ENCODE measurements at places on chromosomes 1 and 21.

DNA sequence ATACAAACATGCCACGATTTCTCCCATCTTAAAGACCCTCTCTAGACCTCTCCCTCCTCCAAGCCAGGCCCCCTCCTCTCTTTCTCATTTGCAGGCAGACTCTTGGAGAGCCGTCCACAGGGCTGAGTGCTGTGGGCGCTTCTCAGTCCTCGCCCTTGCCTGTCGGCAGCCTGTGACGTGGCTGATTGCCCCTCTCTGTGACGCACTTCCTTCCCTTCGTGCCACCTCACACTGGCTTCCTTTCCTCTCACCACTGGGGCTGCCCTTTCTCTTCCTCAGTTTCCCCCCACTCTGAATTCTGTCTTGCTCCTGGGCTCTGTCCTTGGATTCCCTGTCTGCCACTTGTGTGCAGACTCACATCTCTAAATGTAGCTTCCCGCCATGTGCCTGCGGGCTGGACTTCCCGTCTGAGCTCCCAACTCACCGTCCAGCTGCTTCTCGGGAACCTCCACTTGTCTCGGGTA is 227.2 kb downstream of the CAMTA1 start:
- no peak for DNase-seq

DNA sequence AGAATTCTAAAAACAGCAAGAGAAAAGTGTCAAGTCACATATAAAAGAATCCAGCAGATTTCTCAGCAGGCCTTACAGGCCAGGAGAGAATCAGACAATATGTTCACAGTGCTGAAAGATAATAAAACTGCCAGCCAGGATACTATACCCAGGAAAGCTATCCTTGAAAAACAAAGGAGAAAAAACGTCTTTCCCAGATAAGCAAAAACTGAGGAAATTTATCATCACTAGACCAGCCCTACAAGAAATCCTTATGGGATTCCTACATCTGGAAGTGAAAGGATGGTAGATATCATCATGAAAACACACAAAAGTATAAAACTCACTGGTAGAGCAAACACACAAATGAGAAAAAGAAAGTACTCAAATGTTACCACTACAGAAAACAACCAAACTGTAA is 25.2 kb upstream of the UTS2 start:
- no peak for DNase-seq

DNA sequence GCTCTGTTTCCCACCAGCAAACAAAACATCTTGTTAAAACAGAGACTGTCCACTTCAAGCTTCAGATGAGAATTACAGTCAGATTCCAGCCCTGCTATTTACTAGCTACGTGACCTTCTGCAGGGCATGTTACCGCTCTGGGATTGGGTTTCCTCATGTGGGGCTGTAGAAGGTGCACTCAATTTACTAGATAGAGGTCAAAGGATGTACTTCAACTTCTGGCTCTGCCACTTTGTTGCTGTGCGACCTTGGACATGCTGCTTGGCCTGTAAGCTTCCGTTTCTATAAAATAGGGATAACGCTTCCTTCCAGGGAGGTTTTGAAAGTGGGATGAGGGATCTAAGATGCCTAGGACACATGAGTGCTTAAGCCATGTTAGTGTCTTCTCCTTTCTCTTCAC is 46.0 kb upstream of the LRIG2 start:
- DNase-seq = no peak

DNA sequence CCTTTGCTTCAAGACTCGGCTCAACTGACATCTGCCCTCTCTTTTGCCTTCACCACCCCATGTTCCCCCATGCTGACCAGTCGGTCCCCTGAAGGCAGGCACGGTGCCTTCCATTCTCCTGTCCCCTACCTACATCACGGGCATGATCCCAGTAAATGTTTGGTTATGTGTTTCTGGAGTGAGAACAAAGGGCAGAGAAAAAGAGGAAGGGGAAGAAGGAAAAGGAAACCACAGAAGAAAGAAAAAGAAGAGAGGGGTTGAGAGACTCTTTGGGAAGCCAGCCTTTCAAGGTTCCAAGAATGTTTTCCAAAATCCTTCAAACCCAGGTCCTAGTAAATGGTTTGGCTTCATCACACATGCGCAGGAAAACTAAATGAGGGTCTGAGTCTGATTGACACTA is 84.9 kb downstream of the CDC7 start:
- no peak for DNase-seq

GRCh38 chr1:8597455-8597854 is 220.0 kb downstream of the RERE start:
- DNase-seq = no peak

GRCh38 chr1:65554829-65555228 is 134.4 kb downstream of the LEPR start:
- DNase-seq = no peak

- DNase-seq = peak; percentile 14
These were observed 16.7 kb upstream of the PRDM15 start for GRCh38 chr21:41895643-41896493.

GRCh38 chr1:85450832-85451231 is 14.1 kb downstream of the DDAH1 start:
- DNase-seq = no peak

DNA sequence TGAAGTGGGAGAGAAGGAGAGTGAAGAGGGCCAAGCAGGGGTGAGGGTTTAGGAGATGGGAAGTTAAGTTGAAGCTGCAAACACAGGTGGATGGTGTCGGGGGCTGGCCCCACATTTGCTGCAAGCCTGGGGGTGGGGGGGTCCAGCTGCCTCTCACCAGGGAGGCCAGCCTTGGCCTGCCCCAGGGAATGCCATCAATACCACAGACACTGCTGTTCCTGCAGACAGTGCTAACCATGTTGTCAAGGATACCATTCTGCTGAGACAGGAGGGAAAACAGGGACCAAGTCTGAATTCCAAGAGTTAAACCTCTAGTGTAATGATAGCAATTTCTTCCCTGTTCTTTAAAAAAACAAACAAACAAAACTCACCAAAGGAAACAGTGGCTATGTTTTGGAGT is 8.0 kb downstream of the MECR start:
- DNase-seq = no peak

- no peak for DNase-seq
These were observed 130.7 kb downstream of the MACF1 start for GRCh38 chr1:39335216-39335615.

- no peak for DNase-seq
These were observed 15.9 kb downstream of the ESPN start for GRCh38 chr1:6440198-6441126.

DNA sequence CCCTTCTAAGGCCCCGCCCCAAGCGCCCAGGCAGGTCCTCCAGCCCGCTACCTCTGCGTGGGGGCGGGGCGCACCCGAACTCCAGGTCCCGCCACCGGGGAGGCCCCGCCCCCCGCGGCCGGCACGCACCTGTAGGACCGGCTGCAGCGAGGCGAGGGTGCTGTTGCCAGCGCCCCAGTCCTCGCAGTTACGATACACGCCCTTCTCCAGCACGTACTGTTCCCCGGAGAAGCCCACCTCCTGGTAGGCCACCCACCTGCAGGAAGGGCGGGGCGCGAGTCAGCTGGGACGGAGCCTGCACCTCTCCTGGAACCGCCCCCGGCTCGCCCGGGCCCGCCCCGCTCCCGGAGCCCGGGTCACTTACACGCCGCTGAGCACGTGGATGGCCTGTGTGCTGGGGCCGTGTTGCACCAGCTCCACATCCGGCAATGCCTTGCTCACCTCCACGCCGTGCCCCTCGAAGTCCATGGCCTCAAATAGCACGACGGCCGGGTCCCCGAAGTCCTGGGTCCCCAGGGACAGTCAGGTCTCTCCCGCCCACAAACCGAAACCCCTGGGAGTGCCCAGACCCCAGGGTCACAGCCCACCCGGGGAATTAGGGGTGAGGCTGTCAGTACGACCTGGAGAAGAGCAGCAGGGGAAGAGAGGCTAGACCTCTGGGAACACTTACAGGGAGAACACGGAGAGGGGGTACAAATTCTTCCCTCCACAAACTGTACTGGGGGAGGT is 17.3 kb downstream of the CRYBG2 start:
- peak; percentile 74 for DNase-seq

DNA sequence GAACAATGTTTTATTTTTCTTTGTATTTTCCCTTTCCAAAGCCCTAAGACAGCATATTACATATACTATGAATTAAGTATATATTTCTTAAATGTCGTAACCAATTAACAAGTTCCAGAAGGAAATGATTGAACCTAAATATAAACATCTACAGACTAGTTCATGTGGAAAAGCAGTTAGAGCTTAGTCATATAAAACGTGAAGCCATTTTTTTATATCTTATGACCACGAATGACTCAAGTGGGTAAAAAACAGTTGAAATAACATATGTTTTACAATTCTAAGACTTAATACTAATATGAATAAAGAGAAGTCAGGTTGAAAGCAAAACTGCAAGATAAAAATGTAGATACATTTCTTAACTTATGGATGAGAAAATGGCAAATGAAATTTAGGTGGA is 307.3 kb downstream of the BRINP3 start:
- no peak for DNase-seq

DNA sequence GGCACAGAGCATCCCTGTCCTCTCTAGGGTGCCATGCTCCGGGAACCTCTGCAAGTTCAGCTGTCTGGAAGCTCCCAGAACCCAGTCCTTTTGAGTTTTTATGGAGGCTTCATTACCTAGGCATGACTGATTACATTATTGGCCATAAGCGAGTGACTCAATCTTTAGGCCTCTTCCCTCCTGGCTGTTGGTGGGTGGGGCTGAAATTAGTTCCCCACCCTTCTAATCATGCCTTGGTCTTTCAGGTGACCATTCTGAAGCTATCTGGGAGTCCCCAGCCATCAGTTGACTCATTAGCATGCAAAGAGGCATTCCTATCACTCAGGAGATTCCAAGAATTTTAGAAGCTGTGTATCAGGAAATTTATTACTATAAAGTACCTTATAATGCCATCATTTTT is 46.6 kb downstream of the WLS start:
- DNase-seq = no peak

- no peak for DNase-seq
These were observed 139.1 kb upstream of the DPT start for GRCh38 chr1:168867941-168868634.

- no peak for DNase-seq
These were observed 43.4 kb downstream of the RSPH1 start for GRCh38 chr21:42452401-42453223.

DNA sequence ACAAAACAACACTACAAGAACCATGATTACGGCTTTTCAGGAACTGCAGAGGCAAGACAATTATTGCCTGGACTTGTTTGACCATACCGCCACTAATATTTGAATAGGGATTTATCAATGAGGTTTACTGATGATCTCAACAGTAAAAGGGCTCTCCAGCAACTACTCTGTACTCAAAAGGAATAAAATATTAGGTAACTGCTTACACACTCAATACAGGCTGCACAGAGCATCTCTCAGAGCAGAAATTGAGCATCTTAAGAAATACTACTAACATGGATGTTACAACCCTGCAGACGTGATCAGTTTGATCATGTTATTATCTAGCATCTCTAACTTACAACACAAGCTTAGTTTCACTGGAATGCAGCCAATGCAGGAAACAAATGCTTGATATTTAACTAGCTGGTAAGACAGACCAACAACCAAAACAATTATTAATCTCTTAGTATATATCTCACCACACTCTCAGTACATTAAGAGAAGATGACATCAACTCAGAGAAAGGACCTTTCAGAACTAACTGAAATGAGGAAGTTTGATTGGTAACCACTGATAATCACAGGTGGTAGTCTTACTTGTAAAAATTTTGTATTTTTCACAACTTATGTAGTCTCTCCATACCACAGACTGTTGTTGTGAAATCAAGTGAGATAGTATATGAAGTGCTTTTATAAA is 52.2 kb downstream of the PUM1 start:
- DNase-seq = no peak

DNA sequence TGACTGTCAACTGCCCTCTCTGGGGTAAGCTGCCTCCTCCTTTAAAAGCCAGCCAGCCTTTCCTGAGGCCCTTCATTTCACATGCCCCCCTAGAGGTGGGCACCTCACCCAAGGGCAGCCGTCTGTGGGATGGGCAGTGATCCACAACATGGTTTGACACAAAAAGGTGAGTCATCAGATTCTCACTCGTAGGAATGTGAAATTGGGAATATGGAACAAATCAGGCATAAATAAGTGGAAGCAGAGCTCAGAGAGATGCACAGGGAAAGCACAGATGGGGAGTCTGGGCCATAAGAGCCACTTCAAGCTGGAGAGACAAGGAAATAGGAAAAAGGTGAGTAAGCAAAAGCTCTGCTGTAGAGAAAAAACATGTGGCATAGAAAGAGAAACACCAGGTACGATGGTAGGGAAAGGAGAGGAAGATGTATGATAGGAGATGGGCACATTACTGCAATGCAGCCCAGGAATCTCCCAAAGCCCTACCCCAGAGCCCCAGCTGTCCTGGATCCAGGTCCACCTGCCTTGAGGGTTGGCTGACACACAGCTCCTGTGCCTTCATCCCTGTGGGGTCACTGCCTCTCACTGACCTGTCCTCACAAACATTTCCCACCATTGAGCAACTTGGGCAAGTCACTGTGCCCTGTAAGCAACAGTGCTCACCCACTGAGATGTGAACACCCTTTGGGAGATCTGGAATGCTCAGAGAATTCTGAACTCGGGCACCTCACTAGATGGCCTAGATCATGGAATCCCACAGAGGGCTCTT is 86.6 kb downstream of the ASTN1 start:
- no peak for DNase-seq

GRCh38 chr1:169308313-169309039 is 59.1 kb downstream of the NME7 start:
- no peak for DNase-seq

DNA sequence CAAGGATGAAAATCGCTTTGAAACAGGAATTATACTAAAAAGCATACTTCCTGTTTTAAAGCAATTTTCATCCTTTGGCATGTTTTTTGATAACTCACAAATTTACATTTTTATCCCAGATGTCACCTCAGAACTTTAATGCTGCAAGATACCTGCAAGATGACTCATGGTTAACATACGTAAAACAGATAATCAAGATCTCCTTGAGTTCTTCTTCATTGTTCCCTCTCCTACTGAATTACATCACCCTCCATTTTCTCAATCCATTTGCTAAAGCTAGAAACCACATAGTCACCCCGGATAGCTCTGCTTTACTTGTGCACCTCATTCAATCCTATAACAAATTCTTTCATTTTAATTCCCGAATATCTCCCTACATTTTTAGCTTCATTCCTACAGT is 1114.2 kb downstream of the PLA2G4A start:
- DNase-seq = no peak

DNA sequence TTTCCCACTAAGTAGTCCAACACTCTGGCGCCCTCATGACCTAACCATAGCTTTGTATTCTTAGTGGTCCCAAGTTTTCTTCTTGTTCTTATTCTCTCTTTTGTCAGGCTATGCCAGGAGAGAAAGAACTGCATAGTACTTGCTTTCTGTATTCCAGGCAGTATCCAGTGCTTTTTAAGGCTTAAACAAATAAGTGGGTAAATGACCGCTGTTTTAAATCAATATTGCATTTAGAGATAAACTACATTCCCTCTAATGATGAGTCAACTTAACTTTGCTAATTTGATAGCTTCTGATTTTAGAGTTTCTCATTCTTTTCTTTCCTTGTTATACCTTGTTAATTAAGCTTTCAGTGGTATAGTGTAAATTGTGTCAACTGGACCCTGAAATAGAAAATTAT is 139.6 kb downstream of the ZP4 start:
- no peak for DNase-seq

GRCh38 chr1:148372731-148373130 is 110.4 kb downstream of the PPIAL4G start:
- peak; percentile 6 for DNase-seq

Measured in stimulated activated CD8-positive, alpha-beta memory T cell treated with anti-CD3 and anti-CD28 coated beads, Interleukin-4, amount 100 ng/mL, for 4 hours (primary cell).